ENCODE measurements at places on chromosomes 1 and 21.

GRCh38 chr1:159132271-159132881, 39.0 kb upstream of the CADM3 start:
- DNase-seq = peak; percentile 15

- no peak for DNase-seq
These were observed 67.8 kb upstream of the SMYD2 start for GRCh38 chr1:214213136-214213535.

DNA sequence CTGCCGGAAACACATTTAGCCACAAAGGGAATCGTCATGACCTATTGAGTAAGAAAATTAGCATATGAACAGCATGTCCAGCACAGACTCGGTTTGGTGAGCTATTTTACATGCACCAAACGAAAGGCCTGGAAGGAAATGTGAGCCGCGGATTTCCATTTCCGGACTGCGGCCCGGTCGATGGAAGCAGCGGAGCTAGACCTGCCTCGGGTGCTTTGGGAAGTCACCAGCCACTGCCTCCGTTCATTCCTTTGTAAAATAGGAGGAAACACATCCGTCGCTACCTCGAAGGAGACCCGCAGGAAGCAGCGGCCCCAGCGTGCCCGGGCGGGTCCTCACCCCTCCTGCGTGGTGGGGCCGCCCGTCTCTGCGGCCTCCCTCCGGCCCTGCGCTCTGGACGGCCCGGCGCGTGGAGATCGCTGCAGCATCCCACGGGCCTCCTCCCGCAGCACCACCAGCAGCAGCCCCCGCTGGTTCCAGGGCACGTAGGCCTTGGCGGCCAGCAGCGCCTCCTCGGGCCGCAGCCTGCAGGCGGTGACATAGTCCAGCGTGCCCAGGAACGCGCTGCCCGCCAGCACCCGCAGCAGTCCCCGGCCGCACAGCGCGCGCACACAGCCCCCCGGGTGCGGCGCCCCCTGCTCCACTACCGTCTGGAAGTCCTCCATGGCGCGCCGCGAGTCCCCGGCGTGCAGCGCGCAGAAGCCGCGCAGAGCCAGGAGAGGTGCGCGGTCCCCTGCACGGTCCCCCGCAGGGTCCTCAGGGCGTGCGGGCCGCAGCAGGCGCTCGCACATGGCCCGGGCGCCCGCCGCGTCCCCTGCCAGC, 12.1 kb downstream of the TTC34 start:
- no peak for DNase-seq

DNA sequence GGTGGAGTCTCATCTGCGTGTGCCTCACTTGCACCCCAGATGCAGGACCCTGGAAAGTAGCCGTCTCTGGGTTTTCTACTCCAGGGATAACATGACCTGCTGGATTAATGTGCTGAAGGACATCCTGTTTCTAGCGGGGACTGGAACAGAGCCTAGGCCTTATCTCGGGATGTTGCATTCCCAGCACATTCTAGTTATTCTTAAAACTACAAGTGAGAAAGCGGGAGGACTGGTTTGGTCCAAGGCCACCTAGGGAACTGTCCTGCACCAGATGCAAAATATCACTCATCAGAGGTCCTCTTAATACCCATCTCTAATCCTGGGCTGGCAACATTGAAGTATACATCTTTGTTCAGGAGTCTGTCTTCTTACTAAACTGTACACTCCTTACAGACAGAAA, 179.9 kb downstream of the ZC3H11B start:
- no peak for DNase-seq

GRCh38 chr21:14877581-14878228, 187.1 kb downstream of the NRIP1 start:
- DNase-seq = no peak

DNA sequence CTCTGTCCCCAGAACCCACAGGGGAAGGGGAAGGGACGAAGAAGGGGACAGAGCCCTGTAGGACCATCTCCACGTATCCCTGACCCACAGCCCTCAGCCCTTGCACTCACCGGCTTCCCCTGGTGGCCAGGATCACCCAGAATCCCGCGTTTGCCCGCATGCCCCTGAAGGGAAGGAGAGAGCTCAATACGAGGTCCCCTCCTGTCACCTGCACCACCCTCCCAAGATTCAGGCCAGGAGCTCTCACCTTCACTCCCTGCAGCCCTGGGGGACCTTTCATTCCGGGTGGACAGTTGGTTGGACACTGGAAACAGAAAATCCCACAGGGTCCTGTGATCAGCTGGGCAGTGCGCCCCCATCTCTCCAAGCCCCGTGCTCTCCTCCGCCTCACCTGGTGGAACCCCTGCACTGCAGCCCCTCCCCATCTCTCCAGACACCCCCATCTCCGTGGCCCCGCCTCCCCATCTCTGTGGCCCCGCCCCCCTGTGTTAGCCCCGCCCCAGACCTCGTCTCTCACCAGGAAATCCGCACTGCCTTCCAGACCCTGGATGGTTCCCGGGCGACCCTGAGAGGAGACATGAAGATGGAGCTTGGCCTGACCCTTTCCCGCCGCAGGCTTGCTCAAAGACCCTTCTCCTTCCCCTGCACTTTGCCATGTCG, 6.0 kb downstream of the COL9A2 start:
- DNase-seq = no peak

DNA sequence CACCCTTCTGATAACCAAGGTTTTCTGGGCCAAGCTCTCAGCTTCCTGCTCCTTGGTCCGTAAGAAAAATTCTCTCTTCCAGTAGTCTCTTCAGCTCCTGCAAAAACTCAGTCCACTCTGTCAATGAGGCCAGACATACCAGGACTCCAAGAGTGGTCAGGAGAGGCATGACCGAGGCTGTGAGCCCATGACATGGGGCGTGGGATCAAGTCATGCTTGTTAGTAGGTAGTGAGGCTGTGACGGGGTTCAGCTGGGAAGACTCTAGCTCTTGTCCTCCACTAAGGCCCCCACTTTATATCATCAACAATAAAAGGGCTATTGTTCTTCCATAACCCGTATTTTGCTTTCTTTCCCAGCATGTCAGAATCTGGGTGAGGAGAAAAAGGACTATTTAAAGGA, 10.1 kb upstream of the HCRTR1 start:
- no peak for DNase-seq

GRCh38 chr21:41235201-41235600, 67.2 kb downstream of the BACE2 start:
- no peak for DNase-seq

GRCh38 chr1:219144658-219145315, 28.9 kb upstream of the LYPLAL1 start:
- no peak for DNase-seq

- no peak for DNase-seq
These were observed 299.5 kb downstream of the ST6GALNAC3 start for GRCh38 chr1:76374086-76374485.

- DNase-seq = no peak
These were observed 579.6 kb downstream of the AMY1C start for GRCh38 chr1:104329278-104329677.

- DNase-seq = no peak
These were observed 71.6 kb downstream of the XCL2 start for GRCh38 chr1:168472223-168472622.

DNA sequence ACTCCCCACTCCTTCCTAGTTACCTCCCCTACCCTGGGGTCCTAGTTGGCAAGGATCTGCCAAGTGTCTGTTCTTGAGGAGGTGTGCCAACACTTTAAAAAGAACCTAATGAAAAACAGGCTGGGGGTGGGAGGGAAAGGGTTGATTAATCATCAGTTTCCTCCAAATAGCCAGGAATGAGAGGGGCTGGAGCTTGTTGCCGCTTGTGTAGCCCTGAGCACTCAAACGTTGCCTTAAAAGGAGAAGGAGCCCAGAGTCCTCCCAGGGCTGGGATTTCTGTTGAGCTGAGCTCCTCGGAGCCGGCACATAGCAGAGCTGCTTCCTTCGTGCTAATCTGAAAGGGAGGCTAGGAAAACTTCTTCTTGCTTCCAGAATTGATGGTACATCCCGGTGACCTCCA, 15.9 kb downstream of the SHISA4 start:
- peak; percentile 73 for DNase-seq

- DNase-seq = peak; percentile 52
These were observed 62.8 kb downstream of the DMRTB1 start for GRCh38 chr1:53521924-53522552.

DNA sequence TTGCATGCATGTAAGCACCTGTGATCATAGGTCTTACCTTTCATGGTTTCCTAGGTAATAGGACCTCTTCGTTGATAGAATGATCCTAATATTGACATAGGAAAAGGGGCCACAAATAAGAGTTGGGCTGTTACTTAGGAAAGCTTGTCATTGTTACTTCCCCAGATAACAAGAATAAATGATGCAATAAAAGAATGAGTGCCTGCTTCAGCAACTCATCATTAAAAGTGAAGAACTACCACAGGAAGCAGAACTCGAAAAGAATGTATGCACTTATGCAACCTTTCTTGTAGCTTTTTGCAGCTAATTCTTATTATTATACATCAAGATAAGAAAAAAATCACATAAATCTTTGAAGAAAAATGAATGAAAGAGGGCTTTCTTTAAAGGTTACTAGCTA, 548.6 kb downstream of the LTN1 start:
- no peak for DNase-seq

GRCh38 chr1:16296643-16297042, 55.6 kb downstream of the FBXO42 start:
- no peak for DNase-seq

DNA sequence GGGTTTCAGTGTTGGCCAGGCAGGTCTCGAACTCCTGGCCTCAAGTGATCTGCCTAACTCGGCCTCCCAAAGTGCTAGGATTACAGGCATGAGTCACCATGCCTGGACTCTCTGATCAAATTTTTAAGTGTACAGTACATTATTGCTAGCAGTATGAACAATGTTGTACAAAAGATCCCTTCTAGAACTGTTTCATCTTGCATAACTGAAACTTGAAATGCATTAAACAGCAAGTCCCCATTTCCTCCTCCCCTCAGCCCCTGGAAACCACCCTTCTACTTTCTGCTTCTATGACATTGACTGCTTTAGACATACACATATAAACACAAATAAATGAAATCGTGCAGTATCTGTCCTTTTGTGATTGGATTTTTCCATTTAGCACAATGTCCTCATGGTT, 463.4 kb downstream of the PTPRC start:
- DNase-seq = no peak

DNA sequence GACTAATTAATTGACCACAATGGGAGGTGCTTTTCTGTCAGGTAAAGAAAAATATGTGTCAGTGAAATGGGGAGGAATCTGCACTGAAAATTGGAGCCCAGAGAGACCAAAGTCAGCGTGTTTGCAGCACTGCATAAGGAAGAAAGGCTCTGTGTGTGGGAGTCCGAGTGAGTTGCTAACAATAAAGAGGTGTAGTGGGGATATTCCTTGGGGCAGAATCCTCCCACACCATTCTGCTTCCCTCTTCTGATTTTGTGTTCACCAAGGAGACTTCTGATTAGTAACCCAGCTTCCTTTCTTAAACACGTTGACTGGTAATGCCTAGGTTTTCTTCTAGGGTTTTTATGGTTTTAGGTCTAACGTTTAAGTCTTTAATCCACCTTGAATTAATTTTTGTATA, 240.5 kb downstream of the RPS6KC1 start:
- no peak for DNase-seq

GRCh38 chr1:24735509-24736375, 9.5 kb upstream of the CLIC4 start:
- peak; percentile 62 for DNase-seq

- DNase-seq = no peak
These were observed 59.1 kb downstream of the LACTBL1 start for GRCh38 chr1:22913421-22914141.

DNA sequence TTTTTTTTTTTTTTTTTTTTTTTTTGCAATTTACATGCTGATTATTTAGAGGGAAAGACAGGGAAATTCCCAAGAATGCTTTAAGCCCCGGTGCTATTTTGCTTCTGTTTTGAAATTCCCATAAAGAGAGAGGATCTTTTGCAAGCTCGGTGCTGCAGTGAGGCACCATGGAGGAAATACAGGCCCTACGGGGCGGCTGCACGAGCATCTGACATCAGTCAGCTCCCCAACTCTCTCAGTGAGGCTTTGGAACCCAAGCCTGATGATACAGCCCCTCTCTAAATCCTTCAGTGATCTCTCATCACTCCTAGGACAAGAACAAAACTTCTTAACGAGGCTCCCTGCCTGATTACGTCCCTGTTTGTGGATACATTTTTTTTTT, 791 bp upstream of the CHI3L1 start:
- no peak for DNase-seq

DNA sequence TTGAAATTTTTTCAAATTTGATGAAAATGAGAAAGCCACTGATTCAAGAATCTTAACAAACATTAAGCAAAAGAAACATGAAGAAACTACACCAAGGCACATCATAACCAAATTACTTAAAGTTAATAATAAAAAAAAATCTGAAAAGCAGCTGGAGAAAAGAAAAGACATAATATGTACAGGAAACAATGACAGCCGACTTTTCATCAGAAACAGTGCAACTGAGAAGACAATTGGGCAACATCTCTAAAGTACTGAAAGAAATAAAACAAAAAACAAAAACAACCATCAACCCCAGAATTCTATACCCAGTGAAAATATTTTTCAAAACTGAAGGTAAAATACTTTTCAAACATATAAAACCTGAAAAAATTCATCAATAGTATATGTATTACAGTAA, 73.8 kb upstream of the DMRTA2 start:
- DNase-seq = no peak

DNA sequence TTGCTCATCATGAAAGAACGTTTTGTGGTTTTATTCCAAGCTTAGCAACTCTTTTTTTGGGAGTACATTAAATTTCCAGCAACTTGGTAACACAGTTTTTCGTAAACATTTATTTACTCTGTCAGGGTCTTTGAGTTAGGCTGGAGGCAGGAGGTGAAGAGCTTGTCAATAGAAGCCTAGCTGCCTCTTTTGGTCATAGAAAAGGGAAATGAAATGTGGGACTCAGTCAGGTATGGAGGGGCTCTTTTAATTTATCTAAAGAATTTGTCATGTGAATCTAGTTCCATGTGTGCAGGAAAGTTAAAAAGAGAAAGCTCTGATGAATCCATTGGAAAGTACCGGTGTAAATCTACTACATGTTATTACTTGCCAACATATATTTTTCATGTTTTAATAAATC, 45.9 kb upstream of the PRMT6 start:
- no peak for DNase-seq

- DNase-seq = no peak
These were observed 237.6 kb downstream of the SDCCAG8 start for GRCh38 chr1:243493156-243494129.

Data from retinal pigment epithelial cell (primary cell).